Activated naive CD4-positive, alpha-beta T cell treated with anti-CD3 and anti-CD28 coated beads, Interleukin-2, amount 50 U/mL, for 72 hours (primary cell): ENCODE measurements at places on chromosomes 7 and 10.
A peak's percentile ranks its signal among the peaks of the same experiment; 100 is the strongest.

GRCh38 chr7:100667331-100668068, 6.0 kb upstream of the GNB2 start:
- no peak for DNase-seq

GRCh38 chr7:142298009-142298408, 40.2 kb upstream of the PRSS58 start:
- no peak for DNase-seq

GRCh38 chr10:33460505-33461294, 126.2 kb upstream of the NRP1 start:
- no peak for DNase-seq

- no peak for DNase-seq
These were observed 13.7 kb downstream of the ADCYAP1R1 start for GRCh38 chr7:31065840-31066239.

DNA sequence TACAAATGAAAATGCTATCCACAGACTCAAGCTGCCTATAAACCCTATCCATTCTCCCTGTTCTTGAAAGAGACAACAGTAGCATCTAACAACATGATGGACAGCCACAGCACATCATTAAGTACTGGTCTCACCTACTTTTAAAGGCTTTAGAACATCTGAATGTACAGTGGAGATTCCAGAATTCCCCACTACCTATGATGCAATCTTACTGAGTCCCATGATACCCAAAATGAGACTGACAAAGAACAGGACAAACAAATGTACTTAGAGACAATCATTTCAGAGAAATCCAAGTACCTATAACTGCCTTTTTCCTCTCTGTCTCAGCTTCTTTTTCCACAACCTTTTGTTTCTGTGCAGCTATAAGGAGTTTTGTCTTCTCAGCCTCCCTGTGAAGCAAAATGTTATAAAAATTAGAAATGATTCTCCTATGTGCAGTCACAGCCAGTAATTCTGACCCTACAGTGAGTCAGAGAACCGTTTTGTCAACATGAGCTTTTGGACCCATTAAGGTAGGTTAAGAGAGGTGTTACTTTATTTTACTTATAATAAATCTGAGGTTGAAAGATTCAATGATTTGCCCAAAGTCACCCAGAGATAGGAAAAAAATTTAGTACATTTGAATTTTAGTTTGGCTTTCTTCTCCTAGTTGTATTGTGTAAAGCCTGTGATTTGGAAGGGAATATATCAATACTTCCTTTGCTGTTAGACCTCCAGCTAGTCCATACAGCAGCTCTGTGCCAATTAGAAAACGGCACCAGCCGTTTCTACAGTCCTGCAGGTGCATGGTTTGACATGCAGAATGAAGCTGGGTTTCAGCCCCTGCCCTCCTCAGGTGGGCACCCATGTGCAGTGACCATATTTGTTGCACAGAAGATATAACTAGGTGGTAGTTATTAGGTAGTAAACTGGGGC, 21.9 kb downstream of the ERLIN1 start:
- DNase-seq = no peak

GRCh38 chr10:67438605-67439304, 257.2 kb downstream of the CTNNA3 start:
- no peak for DNase-seq

GRCh38 chr10:6912424-6912823, 332.3 kb upstream of the PRKCQ start:
- DNase-seq = no peak

- no peak for DNase-seq
These were observed 50.5 kb upstream of the MRLN start for GRCh38 chr10:59803714-59804113.

DNA sequence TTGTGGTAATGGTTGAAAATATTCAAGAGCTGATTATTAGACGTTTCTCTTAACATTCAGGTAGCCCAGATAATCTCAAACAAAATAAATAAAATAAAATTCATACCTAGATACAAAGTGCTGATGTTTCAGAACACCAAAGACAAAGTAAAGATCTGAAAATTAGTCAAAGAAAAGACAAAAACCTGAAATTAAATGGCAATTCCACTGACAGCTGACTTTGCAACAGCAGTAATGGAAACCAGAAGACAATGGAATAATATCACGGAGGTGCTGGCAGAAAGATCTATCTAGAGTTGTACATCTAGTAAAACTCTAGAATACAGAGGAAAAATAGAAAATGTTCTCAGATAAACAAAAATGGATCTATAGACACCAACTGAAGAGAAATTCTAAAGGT, 58.0 kb upstream of the IKZF1 start:
- no peak for DNase-seq

DNA sequence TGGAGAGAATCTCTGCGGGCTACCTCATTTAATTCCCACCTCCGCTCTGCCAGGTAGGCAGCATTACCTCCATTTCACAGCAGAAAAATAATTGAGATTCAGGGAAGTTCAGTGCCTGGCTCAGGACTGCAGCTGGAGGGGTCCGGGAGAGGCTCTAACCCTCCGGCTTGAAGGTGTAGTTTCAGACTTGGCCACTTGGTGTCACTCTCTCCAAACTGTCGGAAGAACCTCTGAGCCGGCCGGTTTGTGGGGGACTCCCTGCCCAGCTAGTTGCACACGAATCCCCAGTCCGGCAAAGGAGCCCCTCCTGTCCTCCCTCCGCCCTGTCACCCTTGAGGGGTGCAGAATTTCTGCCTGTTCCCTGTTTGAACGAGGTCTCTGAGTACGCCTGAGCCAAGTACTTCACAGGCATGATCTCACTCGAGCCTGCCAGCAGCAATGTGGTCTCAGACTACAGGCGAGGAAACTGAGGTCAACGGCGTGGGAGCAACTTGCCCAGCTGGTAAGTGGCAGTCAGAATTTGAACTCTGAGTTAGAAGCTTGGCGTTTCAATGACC, 144.7 kb upstream of the ZNF716 start:
- no peak for DNase-seq

GRCh38 chr7:154902600-154903082, 100.3 kb downstream of the PAXIP1 start:
- no peak for DNase-seq

DNA sequence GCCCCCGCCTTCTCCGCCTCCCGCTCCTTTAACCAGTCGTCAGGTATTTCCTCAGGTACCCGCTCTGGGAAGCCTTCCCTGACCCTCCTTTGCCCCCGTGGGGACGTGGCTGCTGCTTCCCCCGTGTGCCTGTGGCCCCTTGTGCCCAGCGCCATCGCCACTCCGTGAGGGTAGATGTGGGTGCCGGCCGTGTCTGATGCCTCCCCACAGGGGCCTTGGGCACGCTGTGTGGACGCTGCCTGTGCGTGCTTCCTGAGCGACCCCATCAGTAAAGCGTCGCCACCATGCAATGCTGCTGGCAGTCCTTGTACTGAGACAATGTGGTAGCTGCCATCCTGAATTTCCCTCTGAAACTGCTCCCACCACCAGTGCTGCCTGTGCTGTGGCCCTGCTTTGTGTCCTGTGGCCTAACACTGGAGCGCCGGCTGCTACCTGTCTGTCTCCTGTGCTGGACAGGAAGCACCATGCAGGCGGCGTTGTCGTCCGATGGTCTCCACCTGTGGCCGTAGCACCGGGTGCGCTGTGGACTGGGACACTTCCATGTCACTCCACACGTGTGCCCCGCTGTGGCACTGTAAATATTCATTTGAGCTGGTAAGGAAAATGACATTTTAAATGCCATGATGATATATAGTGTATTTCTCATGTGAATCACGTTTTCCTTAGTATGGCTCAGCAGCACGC, 213.8 kb downstream of the MGMT start:
- DNase-seq = no peak

GRCh38 chr7:42414941-42415505, 178.0 kb upstream of the GLI3 start:
- DNase-seq = no peak

GRCh38 chr7:106057962-106058927, 53.9 kb downstream of the SYPL1 start:
- DNase-seq = no peak

DNA sequence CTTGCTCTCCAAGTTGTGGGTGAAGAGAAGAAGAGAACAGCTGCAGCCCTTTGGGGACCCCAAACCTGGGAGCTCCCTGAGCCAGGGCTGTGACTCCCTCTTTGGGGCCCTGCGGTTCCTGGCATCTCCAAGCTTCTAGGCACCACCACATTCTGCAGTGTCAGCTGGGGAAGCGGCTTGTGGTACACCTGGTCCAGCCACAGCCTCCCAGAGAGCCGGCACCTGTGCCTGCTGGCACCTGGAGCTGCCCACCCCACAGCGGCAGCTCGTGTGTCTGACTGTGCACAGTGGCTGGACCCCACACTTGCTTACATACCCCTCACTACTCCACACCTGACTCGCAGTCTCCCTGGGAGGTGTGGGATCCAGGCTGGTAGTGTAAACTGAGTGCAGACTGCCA, 23.5 kb downstream of the FAM241B start:
- no peak for DNase-seq

DNA sequence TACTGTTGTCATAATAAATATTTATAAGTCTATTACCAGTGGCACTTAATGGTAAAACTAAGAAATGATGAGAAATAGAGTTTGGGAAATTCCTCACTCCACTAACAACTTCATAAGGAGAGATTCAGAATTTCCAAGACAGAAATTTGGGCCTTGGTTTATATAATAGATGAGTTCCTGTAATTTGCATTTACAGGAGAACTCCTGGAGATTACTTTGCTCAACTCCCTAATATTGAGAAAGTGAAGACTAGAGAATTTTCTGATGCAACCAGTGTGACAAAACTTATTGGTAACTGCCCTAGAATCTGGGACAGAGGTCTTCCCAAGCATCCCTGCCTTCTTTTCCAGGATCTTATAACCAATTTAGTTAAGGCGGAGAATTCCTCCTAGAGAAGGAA, 49.1 kb upstream of the GSAP start:
- no peak for DNase-seq

DNA sequence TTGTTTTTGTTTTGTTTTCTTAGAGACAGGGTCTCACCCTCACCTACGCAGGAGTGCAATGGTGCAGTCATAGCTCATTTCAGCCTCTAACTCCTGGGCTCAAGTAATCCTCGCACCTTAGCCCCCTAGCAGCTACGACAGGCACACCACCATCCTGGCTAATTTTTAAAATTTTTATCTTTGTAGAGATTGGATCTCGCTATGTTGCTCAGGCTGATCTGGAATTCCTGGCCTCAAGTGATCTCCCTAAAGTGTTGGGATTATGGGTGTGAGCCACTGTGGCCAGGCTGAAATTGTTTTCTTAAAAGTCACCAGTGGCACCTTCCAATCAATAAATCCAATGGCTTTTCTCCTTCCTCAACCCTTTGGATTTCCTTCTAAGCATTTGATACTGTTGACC, 20.9 kb upstream of the DDX50 start:
- DNase-seq = no peak

- DNase-seq = peak; percentile 78
These were observed 2.4 kb downstream of the CHST12 start for GRCh38 chr7:2405601-2406345.

DNA sequence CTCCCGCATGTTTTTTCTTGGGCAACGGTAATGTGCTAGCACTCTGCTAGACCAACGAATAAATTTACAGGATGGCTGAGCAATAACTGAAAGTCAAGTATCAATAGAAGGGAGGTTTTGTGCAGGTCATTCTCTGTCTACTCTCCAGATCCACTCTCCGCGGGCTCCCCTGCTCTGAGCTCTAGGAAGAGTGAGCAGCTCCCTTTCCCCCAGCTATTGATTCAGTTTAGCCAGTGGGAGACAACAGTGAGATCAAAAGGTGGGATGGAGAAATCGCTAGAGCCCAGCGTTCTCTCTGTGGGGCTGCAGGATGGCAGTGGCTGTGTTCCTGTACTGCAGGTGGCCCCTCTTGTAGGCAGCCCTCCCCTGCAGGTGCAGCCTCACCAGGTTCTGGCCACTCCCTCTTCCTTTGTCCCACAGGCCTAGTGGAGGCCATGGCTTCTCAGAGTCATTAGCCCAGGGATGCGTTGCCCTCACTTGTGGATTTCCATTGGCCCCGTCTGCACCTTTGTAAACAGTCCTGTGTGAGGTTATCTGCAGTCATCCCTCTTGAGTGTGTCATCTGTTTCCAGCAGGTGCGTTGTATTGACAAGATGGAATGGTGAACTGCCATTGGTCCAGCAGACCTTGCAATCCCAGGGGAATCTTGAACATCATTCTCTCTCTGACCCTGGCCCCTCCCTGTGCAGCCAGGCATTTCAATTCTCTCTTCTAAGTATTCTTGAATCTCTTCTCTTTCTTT, 11.1 kb downstream of the MSRB2 start:
- DNase-seq = no peak

DNA sequence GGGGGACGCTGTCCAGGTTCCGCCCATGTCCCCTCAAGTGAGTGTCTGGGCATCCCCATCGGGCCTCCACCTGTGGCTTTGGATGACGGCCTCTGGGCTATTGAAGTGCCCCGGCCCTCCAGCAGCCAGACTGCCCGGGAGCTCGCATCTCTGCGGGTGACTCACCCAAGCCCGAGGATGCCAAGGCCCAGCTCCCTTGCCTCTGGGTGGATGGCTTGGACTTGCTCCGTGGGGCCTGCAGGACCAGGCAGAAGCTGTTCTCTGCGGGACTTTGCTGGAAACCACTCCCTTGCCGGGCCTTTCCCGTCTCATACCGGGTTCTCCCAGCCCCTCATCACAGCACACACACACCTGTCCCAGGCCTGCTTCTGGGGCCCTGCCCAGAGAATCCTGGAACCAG, 22.4 kb downstream of the DPYSL4 start:
- no peak for DNase-seq

DNA sequence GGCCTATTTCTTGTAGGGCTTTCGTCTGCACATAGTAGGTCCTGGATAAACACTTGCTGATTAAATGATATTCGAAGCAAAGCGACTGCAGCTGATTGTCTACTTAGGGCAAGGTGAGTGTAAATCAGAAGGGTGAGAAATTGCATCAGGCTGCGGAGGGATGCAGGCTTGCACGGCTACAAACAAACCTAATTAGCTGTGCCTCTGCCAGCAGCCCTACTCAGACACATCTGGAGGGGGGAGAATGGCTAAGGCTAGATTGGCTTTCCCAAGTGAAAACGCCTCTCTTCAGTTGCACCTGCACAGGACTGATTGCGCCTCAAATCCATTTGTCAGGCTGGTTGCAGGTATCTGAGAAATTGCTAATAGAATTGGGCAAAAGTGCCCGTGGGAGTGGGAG, 247.5 kb downstream of the DPP6 start:
- no peak for DNase-seq

- DNase-seq = no peak
These were observed 878 bp downstream of the SEC61A2 start for GRCh38 chr10:12130237-12130872.

GRCh38 chr10:43928425-43928968, 279.8 kb upstream of the ZNF32 start:
- DNase-seq = no peak

DNA sequence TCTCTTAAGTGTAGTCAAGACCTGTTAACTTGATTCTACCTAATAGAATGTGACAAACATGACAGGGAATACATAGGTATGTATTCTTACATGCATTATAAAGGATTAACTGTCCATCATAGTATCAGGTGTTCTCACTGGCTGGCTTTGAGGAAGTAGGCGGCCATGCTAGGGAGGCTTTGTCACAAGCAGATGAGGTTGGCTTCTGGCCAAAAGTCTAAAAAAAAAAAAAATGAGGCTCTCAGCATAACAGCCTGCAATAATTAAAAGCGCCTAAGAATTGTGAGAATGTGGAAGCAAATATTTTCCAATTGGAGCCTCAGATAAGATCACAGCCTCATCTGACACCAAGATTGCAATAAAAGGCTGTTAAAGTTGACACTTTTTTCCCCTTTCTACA, 1256.8 kb upstream of the SORCS1 start:
- DNase-seq = no peak

GRCh38 chr7:130669085-130669700, 645 bp upstream of the COPG2 start:
- no peak for DNase-seq

GRCh38 chr7:132154248-132154647, 422.0 kb downstream of the PLXNA4 start:
- no peak for DNase-seq

- no peak for DNase-seq
These were observed 105.2 kb upstream of the PDLIM1 start for GRCh38 chr10:95395947-95396449.
